ENCODE measurements at places on chromosomes 12 and 14.

DNA sequence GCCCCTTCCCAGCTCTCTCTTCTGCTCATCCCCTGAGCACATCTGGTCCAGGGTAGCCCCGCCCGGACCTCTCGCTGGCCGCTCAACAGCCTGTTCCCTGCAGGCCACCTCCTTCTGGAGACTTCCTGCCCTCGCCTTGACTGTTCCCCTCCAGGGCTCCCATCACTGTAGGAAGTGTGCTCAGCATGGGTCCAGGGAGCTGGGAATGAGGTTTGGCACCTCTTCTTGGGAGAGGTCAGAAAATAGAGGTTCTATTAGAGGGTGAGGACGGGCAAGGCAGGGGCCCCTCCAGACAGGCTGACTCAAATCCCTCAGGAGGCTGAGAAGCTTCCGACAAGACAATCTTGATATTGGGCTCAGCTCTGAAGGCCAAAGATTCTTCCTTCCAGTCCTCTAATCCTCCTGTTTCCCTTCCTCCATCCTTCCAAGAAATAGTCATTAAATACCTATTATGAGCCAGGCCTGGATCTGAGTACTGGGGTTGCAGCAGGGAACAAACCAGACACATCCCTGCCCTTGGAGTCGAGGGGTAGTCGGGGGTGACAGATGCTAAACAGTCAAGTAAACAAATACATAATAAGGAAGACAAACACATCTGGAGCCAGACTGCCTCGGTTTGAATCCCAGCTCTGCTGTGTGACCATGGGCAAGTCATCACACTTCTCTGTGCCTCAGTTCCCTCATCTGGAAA is 30.6 kb downstream of the CMKLR1 start:
- DNase-seq = no peak

DNA sequence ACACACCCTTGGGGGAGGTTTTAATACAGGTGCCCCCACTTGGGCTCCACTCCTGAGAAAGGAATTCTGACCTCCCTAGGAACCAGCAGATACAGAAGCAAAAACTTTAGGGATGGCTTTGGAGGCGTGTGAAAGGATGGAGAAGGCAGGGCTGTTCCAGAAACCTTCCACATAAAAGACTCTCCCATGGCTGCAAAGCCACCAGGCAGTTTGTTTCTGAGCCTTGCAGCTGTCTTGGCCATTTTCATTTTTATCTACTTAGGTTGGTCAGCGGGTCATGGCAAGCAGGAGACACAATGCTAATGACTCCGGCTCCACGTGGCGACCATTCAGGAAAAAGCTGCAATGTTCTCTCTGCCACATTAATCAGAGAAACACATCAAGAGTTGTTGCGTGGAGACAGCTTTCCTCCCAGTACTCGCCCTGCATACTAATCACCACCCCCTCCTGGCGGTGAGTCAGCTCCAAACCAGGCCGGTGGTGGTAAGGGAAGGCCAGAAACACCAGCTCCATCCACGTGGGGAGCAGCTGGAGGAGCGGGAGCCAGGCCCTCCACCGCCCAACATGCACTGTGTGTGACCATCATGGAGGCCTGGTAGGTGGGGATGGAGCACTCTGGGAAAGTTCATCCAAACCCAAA is 30.9 kb upstream of the IRF2BPL start:
- DNase-seq = no peak

DNA sequence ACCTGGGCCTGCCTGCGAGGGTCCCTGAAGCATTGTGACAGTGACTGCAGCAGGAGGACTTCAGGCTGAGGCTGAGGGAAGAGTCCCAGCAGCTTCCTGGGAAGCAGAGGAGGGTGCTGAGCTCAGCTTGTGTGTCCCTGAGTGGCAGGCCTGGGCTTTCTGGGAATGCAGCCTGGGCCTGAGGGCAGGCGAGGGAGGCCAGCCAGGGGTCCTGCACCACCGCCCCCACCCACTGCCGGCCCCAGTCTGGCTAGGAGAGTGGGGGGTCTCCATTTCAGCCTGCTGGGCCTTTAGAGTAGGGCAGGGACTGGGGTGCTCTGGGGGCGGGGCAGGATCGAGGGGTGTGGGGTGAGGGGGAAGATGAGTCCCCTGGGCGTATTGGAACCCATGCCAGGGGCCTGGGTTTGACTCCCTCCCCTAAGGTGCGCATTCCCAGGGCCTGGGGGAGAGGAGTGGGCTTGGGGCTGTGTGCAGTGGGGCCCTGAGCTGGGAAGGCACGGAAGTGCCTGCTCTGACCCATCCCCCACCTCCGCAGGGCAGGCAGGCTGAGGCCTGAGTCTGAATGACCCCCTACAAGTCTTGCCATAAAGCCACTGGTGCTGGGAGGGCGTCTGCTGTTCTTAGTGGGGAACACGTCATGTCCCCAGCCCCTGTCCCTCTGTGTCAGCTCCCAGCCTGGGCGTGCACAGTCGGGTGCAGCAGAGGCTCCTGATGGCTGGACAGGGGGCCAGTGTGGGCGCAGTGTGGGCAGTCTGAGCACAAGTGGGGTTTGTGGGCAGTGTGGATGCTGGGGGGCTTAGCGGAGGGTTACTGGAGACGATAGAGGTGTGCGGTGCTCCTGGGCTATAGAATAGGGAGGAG is 46.4 kb downstream of the KRT80 start:
- no peak for DNase-seq

- DNase-seq = no peak
These were observed 10.7 kb upstream of the GPX2 start for GRCh38 chr14:64953310-64953654.

DNA sequence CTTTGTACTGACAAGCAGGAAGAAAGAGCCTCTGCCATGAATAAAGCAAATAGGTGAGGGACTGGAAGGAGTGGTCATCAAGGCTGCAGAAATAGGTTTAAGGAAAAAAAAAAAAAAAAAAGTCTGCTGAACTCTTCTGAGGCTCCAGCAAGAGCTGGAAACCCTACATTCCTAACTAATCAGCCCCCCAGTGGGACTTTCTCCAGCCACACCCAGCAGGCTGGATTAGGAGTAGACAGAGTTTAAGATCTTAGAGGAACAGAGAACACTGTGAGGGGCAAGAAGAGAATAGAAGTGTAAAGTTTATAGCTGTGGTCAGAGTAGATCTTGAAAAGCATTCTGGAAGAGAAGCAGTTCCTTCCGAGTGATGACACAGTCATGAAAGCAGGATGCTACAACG is 66.4 kb downstream of the ATXN2 start:
- DNase-seq = no peak

- no peak for DNase-seq
These were observed 50.4 kb downstream of the CYP46A1 start for GRCh38 chr14:99734406-99735051.

DNA sequence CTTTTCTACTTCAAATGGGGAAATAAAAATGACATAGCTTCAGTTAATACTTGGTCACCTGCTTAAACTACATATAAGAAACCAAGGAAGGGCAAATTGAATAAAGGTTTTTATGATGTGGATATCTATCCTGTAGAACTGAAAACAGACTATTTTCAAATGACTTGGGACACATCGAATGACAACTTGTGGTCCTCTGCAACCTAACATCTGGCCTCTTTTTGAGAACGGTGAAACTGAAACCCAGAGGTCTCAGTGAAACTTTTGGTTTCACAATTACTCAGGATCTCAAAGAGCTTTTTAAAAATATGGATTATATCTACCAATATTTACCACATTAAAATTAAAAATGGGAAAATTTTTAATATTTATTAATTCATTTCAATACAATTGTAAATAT is 65.2 kb downstream of the PPP2R5E start:
- DNase-seq = no peak

DNA sequence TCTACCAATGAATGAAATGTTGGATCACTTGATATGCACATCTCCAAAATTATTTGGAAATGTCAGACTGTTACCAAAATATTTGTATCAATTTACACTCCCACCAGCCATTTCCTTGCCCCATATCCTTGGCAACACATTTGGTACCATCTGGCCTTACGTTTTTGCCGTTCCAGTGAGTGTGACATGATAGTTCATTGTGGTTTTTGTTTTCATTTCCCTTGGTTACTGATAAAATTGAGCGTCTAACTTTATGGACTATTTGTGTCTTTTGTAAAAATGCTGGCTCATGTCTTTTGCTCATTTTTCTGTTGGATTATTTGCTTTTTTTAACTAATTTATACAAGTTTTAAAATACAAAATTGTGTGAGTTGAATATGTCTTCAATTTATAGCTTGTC is 11.0 kb downstream of the KLHDC1 start:
- DNase-seq = no peak

DNA sequence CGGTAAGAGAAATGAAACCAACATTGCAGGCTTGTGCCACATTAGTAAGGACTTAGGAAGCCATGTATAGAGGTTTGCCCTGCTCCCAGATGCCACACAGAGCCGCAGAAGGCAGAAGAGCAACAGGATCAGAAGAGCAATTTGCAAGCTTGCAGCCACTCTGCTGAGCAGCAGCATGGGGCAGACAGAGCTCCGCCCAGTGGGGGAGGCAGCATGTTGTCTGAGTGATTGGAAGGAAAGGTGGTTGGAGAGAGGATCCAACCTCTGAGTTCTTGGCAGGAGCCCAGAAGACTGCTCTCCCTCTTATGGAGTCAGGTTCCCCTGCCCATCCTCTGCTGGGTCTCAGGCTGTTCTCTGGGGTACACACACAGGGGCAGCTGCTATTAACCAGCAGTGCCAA is 2.3 kb upstream of the KRT6A start:
- DNase-seq = no peak

DNA sequence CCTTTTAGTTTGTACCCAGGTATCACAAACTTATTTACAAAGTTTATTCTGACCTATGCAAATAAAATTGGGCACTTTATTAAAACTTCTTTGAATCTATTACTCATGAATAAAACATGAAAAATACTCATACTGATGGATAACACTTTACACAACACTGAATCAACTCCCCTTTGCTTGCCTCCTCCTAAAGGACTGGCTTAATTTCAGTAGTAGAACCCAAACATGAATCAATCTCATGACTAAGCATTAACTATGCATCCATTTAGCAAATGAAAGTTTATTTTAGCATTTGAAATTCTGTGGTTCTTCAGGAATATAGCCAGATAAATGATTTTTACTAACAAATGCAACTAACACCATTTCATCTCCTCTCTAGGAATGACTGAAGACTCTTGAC is 32.4 kb downstream of the DENND5B start:
- DNase-seq = no peak

DNA sequence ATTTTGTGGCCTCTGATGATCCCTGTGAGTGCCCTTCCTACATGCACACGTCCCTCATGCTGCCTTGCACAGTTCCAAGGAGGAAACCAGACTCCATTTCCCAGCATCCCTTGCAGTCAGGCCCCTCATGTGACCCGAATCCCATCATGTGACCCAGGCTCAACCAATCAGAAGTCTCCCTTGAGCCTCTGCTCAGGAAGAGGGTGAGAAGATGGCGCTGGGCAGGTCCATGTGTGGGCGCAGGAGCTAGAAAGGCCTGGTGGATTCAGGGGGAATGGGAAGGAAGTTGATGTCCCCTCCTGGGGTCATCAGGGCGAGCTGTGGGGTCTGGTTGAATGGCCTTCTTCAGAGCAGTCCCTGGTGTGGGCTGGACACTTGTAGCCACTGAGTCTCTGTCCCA is 240.5 kb downstream of the ADGRD1 start:
- no peak for DNase-seq

DNA sequence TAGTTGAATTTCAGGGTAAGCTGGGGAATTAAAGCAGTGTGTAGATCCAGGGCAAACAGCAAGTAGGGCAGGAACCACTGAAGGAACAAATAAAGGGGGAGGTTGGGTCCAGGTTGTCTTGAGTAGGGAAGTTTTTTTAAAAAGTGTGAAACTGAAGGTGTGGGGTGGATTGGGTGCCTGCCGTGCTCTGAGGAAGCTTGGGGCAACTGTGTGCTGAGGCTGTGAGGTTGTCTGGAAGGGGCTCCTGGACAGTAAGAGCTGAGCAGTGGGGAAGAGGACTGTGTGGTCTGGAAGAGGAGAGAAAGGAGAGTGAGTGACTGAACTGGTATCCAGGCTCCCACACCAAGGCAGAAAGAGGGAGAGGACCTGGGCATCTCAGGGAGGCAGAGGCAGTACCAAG is 10.9 kb upstream of the GPR162 start:
- DNase-seq = no peak

- DNase-seq = no peak
These were observed 46.7 kb upstream of the BCL7A start for GRCh38 chr12:121975021-121975420.

- no peak for DNase-seq
These were observed 25.8 kb upstream of the G2E3 start for GRCh38 chr14:30533126-30533525.

DNA sequence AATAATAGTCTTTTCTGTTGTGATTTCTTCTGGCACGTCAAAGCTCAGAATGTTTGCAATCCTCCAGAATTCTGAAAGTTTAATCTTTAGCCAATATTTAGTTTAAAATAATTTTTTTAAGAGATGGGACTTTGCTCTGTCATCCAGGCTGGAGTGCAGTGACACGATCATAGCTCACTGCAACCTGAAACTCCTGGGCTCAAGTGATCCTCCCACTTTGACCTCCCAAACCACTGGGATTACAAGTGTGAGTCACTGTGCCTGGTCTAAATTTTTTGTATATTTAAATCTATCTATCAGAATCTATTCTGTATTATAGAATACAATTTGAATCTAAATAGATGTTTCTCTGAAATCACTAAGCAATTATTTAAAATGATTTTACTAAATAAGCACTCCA is 572.7 kb downstream of the VRK1 start:
- no peak for DNase-seq

- DNase-seq = no peak
These were observed 126.7 kb downstream of the TMEM132D start for GRCh38 chr12:129776977-129777667.

GRCh38 chr12:47818467-47819137 is 1.1 kb downstream of the HDAC7 start:
- DNase-seq = peak; percentile 16

DNA sequence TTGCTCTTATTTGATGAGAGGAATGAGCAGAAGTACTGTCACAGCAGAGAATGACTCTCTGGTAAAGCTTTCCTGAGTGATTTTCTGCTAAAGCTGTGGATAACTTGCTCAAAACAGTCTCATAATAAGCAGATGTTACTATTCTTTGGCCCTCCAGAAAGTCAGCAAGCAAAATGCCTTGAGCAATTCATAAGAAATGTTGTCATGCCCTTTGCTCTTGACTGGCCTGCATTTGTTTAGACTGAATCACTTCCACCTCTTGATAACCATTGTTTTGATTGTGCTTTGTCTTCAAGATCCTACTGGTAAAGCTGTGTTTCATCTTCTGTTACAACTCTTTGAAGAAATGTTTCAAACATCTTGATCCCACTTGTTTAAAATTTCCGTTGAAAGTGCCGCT is 457.9 kb upstream of the FOXG1 start:
- no peak for DNase-seq

DNA sequence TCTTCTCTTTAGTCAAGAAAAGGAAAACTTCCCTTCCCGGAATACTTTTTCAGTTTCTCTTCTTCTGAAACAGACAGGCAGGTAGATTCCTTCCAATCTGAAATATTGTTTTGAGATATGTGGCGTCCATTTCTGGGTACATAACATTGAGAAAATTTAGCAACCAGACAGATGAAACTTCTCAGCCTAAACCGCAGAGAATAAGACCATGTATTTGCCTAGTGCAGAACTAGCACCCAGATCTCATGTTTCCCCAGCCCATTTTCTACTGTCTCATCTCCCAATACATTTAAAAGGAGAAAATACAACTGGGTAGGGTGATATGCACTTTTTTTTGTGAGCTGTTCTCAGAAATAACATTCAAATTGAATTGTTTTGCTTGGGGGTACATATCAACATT is 6.4 kb downstream of the AVPR1A start:
- DNase-seq = no peak

- peak; percentile 53 for DNase-seq
These were observed 5.9 kb upstream of the A2ML1 start for GRCh38 chr12:8816448-8817050.
